ENCODE measurements at places on chromosomes 16 and 17. TPM values are rescaled to one million over a fixed set of nuclear protein-coding genes. Genes with fewer than 3 reads are reported as not detected.

The SDK2 gene
- 3.0 TPM for total RNA-seq

The HOXB4 gene
- 1.6 TPM for total RNA-seq

The AGRP gene
- total RNA-seq, result not detected

The ACAP1 gene
- total RNA-seq, result 16.4 TPM

The ZFHX3 gene
- total RNA-seq, result 15.7 TPM

The TMC5 gene
- not detected for total RNA-seq

DNA sequence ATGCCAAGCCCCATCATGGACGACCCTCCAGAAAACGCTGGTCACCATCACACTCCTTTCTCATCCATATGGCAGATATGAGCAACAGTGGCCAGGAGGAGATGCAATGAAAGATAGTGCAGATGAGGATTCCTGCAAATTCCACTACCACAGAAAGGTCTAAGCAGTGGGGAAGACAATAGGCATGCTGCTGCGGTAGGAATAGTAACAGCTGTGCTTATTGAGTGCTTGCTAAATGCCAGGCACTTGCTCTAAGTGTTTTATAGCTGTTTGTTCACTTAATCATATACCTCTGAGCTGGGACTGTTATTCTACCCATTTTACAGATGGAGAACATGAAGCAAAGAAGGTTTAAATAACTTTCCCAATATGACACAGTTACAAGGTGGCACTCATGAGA lies 46.6 kb upstream of the AKAP1 start:
- DNase-seq, result no peak

DNA sequence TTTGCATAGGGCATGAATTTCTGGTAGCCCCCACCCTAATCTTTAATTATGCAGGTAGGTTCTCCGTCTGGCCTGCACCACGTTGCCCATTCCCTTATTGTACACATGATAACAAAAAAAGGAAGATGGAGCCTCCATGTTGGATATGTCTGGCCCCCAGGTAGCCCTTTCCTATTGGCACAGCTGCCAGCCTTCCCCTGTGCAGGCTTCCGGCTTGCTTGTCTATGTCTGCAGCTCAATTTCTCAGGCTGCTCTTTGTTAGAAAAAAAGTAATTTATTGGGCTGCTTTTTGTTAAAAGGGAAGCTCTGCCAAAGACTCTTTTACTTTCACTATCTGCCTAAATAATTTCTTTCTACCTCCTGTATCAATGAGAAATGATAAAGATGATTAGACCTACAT lies 5.5 kb downstream of the OR1A1 start:
- no peak for DNase-seq

GRCh38 chr17:8894673-8895578 lies 27.5 kb upstream of the PIK3R6 start:
- peak; percentile 70 for DNase-seq

DNA sequence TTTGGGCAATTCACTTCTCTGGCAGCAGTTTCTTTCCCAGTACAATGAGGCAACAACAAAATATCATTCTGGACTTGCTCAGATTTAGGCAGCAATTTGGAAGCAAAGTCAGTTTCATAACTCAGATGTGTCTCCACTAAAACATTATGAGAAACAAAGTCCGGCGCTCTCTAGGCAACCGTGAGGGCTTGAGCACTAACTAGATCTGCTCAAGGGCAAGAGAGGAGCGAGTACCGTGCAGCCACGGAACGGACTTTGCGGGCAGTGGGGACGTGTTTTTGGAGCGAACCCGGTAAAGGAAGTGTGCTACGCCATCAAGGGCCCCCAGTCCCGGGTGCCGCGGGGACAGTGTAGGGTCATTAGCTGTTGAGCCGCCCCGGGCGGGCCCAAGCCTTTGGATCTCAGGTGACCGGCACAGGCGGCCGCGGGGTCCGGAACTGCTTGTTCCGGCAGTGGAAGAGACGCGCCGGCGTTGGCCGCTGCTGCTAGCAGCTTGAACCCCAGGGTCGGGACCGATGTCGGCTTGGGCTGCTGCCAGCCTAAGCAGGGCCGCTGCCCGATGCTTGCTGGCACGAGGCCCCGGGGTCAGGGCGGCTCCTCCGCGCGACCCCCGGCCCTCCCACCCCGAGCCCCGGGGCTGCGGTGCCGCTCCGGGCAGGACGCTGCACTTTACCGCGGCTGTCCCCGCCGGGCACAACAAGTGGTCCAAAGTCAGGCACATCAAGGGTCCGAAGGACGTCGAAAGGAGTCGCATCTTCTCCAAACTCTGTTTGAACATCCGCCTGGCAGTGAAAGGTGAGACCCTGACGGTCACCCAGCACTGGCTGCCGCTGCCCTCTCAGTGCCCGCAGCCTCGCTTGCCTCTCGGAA lies at the start of gene TACO1:
TSS of gene TACO1 (plus strand) at position 327 of the 870 bp plus-strand sequence. CDS start at position 516, 189 bp downstream.
- peak; percentile 92 for DNase-seq

GRCh38 chr17:51120357-51120738 lies 320 bp downstream of the SPAG9 start:
- no peak for DNase-seq

- no peak for DNase-seq
These were observed 758 bp upstream of the UBALD2 start for GRCh38 chr17:76264425-76264754.

- no peak for DNase-seq
These were observed 37.6 kb downstream of the HASPIN start for GRCh38 chr17:3761036-3761917.

DNA sequence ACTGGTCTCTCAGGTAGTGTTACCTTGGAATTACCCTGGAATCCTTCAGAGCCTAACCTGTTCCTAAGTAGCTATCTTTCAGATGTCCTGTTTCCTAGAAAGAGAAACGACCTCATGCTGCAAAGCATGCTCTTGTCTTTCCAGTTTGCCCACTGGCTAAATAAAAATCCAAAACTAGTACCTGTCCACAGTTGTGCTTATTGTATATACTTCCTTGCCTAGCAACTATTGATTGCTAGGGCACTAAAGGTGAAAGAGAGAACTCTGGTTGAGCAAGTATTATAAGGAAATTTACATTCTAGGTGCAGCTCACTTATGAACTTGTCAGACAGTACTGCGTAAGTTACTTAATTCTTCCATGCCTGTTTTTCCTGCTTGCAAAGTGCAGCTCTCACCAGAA lies 38.5 kb downstream of the LIG3 start:
- DNase-seq, result no peak

DNA sequence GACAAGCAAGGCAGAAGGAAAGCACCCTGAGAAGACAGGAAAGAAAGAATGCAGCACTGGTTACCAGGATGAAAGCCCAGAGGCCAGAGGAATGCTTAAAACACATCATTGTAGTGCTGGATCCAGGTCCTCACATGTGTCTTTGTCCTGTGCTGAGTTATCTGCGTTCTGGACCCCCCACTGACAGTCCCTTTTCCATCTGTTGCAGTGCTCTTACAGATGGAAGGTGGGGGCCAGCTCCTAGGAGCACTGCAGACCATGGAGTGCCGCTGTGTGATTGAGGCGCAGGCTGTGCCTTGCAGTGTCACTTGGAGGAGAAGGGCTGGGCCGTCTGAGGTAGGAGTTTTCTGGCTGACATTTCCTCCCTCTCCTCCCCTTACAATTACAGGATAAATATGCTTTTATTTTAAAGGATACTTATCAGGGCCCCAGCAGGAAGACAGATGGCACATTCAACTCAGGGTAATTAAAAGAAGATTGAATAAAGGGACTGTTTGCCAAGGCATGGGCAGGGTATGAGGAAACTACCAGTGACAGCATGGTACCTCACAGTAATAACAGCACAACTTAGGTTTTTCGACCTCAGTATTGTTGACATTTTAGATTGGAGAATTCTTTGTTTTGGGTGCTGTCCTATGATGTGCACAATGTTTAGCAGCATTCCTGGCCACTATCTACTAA lies 3.0 kb downstream of the EME1 start:
- DNase-seq, result no peak

DNA sequence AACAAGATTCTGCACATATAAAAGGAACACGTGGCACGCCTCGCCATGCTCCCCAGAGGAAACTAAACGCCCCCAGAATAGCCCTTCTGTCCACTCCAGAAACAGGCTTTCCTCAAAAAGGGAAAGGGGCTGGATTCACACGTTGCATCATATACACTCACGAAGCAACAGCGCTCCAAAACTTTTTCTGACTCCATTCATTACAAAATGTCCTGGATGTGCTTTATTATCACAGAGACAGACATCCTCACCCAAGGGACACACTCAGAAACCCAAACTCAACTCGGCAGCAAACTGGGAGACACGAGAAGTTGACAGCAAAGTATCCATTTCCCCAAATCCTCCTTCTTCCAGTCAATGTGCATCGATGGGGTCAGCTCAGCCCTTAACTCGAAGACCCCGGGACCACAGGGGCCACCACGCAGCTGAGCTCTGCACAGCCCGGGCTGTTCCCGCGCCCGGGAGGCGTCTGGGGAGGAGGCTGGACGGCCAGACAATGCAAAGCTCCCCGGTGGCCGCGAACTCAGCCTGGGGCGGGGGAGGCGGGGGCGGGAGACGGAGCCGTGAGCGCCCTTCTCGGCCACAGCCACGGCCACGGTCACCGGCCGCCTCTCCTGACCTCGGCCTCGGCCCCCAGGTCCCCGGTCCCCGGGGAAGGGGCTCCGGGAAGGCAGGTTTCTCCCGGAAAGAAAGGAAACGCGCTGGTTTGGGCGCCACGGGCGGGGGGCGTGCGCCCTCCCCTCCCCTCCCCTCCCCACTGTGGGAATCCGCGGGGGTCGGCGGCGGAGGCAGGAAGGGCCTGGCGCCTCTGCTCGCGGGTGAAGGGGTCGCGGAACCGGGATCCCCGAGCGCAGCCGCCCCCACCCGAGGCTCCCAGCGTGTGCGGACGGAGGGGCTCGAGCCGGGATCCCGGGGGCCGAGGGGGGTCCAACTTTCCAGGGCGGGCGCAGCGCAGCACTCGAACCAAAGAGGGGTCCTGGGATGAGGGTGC lies 1.2 kb downstream of the NXN start:
- no peak for DNase-seq

GRCh38 chr16:53219795-53220454 lies 165.1 kb downstream of the CHD9 start:
- DNase-seq, result no peak

Measured in cardiac septum (tissue), 1 donor.